ENCODE measurements at places on chromosomes 1 and 21.

DNA sequence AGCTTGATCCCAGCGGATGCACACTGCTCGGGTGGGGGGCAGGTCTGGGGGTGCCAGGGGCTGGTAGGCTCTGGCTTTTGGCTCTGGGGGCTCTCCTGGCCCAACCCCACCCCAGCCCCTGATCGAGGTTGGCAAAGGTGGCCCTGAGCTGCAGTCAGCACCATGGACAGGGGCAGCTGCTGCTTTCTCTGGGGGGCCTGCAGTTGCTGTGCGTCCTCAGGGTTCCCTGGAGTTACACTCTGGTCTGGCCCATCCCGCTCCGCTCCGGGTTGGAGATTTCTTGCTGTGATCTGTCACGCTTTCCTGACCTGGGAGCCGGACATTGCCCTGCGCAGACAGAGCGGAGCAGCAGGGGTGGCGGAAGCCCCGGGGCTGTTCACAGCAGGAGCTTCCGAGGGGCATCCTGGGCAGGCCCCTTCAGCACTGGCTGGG, 8.0 kb upstream of the PLCH2 start:
- peak; percentile 53 for DNase-seq

GRCh38 chr1:43539726-43540434, 9.2 kb downstream of the PTPRF start:
- DNase-seq = no peak

DNA sequence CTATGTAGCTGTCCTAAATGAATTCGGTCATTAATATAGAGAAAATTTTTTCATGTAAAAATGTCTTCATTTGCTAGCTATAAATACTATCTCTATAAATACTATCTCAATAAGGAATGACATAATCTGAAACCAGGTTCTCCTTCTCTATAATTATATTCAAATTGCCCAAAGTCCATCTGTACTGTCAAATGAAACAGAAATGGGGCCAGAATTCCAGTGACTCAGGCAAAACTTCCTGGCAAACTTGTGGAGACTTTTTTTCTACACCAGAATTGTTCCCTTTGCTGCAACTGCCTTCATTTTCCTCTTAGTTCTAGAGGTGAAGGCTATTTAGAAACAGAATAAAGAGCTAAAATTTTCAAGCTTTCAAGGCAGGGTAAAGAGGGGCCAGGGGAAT, 152.5 kb downstream of the KCNH1 start:
- no peak for DNase-seq

DNA sequence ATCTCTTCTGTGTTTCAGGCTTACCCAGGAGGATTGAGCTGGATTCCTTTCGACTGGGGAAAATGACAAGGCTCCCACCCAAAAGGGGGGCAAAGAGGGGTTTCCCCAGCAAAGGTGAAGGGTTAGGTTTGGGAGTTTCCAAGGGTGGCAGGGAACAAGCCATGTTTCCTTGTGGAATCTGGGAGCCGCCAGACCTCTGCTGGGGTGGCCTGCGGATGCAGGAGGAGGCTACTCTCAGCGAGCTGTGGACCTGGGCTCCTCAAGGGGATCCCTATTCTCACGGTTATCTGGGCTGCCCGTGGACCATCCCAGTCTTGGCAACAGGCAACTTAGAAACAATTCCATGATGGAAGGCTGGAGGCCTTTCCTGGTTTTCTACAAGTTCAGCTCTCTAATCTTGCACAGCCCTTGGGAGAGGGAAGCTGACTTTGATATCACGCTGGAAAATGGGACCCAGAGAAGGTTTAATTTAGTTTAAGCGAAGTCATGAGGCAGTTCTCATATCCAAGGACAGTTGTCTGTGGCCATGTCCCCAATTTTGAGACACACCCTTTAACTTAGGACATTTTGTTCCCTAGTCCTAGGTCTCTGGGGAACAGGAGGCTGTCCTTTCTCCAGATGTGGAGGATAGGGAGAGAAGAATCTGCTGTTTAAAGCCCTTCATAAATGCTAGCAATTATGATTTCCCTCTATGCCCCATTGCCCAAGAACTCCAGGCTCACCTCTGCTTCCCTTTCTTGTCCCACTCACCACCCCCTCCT, 24.7 kb upstream of the STUM start:
- DNase-seq = no peak

GRCh38 chr1:212782422-212783154, 9.0 kb downstream of the NSL1 start:
- DNase-seq = no peak

- peak; percentile 99 for DNase-seq
Observed at GRCh38 chr21:42496120-42496838, at the start of gene RSPH1. TSS of gene RSPH1 (minus strand) at chr21:42496224. CDS start at chr21:42496186, 38 bp downstream.

DNA sequence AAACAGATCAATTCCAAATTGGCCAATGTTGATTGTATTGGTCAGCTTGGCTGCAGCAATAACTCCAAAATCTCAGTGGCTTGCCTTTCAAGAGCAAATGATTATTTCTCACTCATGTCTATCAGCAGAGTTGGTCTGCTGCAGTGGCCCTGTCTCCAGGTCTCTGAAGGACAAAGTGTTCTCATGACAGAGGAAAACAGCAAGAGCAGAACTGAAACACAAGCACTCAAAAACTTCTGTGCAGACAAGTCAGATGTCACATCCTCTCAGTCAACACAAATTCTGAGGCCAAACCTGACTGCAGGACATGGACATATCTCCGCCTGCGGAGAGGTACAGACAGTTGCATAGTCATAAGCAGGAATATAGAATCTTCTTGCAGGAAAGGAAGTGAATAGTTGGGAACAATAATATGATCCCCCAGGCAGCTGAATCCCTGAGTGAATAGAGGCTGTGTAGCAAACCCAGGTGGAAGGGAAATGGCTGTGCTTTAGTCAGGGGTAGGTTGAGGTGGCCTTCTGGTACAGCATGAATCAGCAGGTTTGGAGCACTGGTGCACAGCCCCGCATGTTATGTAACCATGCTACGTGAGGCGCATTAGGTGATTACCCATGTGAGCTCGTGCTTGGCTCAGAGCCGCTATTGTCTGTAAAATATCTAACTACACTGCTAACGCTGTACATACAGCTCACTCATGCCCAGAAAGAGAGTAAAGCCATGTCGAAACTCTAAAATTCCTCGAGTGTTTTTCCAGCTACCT, 17.1 kb upstream of the UBE2U start:
- no peak for DNase-seq

DNA sequence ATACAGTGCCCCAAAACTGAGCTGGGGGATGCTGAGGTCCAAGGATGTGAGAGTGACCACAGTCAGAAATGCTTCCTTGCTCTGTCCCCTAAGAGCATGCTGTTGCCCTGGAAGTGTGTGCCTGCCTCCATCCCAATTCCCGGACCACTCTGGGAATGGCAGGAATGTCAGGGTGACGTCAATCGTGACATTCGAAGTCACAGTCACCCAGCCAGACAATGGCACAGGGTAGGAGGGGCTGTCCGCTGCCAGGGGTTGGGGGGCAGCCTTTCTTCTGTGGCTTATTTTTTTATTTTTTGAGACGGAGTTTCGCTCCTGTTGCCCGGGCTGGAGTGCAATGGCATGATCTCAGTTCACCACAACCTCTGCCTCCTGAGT, 22.3 kb downstream of the MEF2D start:
- DNase-seq = no peak

- no peak for DNase-seq
Observed at GRCh38 chr1:204455831-204456145, 38.8 kb downstream of the PIK3C2B start.

GRCh38 chr1:202745323-202745888, 35.2 kb upstream of the SYT2 start:
- DNase-seq = no peak

DNA sequence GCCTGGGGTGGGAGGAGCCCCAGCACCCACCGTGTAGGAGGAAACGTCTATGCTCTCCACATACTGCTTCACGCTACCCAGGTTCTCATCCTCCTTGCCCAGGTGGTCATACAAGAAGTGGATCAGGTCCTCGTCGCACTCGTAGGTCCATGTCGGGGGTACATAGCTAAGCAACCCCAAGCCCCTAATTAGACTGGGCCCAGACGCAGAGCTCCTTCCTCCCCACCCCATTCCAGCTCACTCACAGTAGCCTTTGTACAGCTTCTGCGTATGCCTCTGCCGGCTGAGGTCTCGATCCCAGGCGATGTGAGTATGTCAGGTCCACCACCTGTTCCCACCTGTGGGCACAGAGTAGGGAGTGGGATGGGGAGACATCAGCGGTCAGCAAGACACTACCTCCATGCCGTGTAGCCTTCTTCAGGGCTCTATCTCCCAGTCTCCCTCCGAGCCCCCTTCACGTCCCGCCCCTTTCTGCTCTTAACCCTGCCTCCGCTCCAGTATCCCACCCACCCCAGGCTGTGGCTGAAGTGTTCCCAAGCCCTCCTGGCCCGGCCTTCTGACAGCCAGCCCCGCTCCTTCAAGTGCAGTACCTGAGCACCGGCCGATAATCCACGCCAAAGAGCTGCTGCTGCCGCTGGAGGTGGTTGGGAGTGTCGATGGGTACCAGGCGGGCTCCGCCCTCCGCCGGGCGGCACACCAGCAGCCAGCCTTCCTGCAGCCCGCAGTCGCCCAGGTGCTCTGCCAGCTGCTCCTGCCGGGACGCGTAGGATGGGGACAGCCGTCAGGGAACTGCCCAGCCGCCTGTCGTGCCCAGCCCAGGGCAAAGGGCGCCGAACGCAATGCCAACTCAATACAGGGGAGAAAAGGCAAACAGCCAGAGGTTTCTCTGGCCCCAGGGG, 919 bp downstream of the HECTD3 start:
- DNase-seq = no peak

DNA sequence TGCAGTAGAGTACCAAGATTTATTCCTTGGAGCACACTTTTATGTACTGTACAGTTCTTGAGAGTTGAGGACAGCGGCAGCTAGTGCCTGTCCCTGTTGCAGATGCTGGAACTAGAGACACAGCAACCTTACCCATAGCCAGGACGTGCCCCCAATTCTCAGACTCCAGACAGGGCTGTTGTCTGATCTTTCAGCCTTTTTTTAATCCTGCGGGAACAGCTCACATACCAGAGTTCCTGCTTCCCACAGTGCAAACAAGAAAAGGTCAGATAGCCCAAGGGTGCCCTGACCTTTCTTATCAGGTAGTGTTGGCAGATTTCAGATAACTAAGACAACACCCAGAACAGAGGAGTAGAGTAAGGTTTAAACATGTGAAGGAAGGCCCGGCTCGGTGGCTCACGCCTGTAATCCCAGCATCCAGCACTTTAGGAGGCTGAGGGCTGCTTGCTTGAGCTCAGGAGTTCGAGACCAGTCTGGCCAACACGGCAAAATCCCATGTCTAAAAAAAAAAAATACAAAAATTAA, 78.5 kb downstream of the DOP1B start:
- no peak for DNase-seq

GRCh38 chr1:112735752-112736151, 20.6 kb upstream of the PPM1J start:
- DNase-seq = no peak

GRCh38 chr1:52153010-52153409, 11.1 kb downstream of the ZFYVE9 start:
- no peak for DNase-seq

- DNase-seq = no peak
Observed at GRCh38 chr1:107633596-107633995, 331.4 kb downstream of the VAV3 start.

DNA sequence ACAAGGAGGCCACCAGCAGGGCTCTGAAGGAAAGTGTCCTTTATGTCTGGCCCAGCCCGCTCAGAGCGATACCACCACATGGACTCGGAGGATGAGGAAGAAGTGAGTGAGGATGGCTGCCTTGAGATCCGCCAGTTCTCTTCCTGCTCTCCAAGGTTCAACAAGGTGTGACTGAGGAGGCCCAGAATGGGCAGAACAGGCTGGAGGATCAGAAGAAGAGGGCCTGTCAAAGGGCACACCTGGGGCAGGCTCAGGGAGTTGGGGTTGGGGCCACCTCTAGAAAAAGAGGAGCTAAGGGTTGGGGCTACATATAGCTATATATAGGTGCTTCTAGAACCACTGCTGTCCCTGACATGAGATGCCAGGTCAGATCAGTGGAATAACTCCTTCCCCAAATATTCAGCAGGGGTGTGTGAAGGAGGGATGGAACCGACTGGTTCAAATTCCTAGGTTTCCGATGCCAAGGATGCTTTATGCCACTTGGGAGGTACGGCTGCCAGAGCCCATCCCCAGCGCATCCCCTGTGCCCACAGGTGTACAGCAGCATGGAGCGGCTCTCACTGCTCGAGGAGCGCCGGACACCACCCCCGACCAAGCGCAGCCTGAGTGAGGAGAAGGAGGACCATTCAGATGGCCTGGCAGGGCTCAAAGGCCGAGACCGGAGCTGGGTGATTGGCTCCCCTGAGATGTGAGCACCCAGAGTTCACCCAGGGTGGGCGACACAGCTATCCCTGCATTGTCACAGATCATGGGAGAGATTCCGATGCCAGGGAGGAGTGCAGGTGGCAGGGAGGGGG, 102.2 kb downstream of the PIK3R3 start:
- DNase-seq = no peak
